ENCODE measurements at places on chromosomes 6 and 20. TPM values are rescaled to one million over a fixed set of nuclear protein-coding genes. Genes with fewer than 3 reads are reported as not detected.

The HCRTR2 gene
- not detected for total RNA-seq

The MYCT1 gene
- total RNA-seq, result 0.46 TPM

The LY6G6D gene
- not detected for total RNA-seq

The SPATS1 gene
- not detected for total RNA-seq

The YTHDF1 gene
- 17.8 TPM for total RNA-seq

The XKR7 gene
- not detected for total RNA-seq

The OR2J3 gene
- not detected for total RNA-seq

The SAPCD1 gene
- total RNA-seq, result 1.2 TPM

The ANKEF1 gene
- total RNA-seq, result 3.5 TPM

The LGSN gene
- not detected for total RNA-seq

The RBPJL gene
- not detected for total RNA-seq

The OR2B6 gene
- total RNA-seq, result not detected

The BPI gene
- not detected for total RNA-seq

The GNMT gene
- total RNA-seq, result not detected
